ELR (cell line): ENCODE measurements at places on chromosomes 4 and X.

DNA sequence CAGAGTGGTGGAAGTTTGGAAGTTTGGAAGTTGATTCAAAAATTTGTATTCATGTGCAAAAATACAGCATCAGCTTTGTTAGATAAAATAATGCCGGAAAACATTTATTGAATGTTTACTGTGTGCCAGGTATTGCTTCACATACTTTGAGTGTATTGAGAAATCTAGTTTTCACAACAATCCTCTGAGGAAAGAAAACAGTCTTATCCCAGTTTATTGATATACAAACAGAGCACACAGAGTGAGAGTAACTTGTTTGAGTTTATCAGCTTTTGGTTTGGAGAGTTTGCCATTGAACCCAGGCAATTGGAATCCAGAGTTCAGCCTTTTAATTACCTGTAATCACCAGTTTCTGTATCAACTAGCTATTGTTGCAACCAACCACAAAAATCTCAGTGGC lies 127.2 kb upstream of the RPS6KA3 start:
- no peak for DNase-seq

- DNase-seq, result no peak
Measured at GRCh38 chrX:45258731-45259402, 58.2 kb upstream of the DIPK2B start.

- no peak for DNase-seq
Measured at GRCh38 chr4:80015407-80016189, 57.4 kb downstream of the ANTXR2 start.

DNA sequence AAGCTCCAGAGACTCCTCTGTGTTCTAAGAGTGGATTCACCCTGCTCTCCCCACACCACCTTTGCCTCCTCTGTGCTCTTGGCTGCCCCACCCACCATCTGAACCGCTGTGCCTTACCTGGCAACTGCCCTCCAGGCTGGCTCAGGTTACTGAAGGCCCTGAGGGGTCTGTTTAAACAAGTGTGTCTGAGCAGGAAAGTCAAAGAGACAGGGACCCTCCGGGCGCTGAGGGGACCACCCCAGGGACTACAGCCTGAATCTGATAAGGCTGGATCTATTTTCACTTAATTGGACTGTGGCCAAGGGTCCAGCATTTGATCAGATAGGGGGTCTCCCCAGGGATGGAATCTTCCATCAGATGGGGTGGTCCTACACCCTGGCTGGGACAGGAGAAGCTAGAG lies 10.4 kb upstream of the MSX1 start:
- DNase-seq, result no peak

DNA sequence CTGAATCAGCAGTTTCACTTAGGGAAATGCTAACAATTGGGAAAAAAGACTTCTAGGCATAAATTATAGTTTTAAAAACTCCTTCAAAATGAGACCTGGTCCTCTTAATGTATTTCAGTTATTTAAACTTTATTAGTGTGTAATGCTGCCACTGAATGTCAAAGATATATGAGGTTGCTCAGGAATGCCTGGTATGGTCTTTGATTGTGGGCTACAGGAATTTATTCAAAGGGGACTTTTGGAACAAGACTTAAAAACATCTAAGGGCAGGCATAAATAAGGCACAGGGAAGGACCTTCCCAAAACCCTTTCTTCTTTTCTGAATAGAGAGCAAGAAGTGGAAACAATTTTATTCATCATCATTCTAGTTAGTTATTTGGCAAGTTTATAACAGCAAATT lies 439.1 kb downstream of the TLL1 start:
- no peak for DNase-seq

- peak; percentile 9 for DNase-seq
Measured at GRCh38 chr4:11543706-11544105, 115.0 kb upstream of the HS3ST1 start.

DNA sequence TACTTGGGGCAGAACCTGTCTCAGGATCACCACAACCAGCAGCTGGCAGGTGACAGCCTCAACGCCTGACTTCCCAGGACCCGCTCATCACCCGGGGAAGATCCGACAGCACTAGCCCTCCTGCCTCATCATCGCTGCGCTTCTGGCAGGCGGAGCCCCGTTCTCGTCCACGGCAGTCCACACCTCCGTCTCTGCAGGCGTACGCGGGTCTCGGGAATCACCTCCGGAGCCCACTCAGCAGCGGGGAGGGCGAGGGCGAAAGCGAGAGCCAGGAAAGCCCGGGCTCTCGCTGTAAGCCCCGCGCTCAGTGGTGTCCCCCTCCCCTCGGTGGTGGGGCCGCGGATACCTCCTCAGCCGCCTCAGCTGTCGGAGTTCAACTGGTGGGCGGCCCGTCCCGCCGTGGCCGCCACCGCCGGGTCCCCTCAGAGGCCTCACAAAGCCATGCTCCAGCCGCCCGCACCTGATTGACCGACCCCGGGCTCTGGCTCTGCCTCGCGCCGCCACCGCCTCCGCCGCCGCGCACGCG lies 518 bp upstream of the CNKSR2 start:
- no peak for DNase-seq

- DNase-seq, result peak; percentile 86
Measured at GRCh38 chr4:173181848-173182247, 13.2 kb downstream of the GALNT7 start.
